ENCODE measurements at places on chromosomes 7 and 10.

DNA sequence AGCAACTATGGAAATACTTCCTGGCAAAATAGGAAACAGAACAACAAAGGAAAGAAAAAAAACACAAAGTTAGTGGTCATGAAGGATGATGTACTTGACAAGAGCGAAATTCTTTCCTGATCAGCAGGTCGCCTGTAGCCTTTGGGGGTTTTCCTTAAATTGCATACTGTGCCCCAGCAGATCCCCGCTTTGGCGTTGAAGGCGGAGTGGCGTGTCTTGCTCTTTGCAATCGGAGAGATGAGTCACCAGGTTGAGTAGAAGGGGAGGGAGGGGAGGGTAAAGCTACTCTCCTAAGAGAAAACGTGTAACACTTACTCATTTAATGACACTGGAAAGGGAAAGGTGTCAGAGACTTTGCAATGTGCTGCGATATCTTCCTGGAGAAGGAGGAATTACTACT lies 587.2 kb downstream of the SORCS1 start:
- no peak for DNase-seq

- DNase-seq: peak; percentile 45
Measured at GRCh38 chr10:44715136-44715535, 196.0 kb upstream of the TMEM72 start.

- no peak for DNase-seq
Measured at GRCh38 chr7:63067897-63068585, 930.6 kb upstream of the ZNF722 start.

- peak; percentile 10 for DNase-seq
Measured at GRCh38 chr7:86914551-86914950, 144.9 kb downstream of the ELAPOR2 start.

DNA sequence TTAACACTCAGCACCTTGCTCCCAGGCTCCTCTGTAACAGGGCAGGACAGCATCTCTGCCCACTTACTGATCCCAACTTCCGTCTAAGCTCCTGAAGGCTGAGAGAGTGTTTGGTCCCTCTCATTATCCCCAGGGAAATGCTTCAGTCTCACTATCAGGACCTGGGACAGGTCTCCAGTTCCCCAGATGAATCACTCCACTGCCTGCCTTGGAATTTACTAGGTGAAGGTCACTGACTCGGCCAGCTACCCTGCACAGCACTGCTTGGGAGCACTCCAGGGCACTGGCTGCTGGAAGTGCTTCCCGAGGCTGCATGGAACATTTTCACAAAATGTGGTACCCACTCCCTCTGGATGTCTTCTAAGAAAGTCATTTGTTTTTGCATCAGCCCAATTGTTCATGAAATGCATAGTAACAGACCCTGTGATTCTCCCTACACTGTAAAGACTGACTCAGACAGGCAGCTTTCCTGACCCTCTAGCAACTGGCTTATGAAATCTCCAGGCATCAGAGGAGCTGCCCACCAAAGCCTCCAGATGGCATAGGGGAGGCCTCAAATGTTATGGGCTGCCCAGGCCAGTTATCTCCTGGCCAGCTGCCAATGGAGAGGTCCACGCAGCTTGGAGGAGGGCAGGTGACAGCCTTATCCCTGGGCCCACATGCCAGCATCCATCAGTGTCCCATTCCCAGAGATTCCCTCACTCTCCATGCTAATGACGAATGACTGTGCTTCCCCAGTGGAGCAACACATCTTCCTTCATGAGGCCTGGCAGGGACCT lies 89.1 kb downstream of the GFRA1 start:
- peak; percentile 79 for DNase-seq

DNA sequence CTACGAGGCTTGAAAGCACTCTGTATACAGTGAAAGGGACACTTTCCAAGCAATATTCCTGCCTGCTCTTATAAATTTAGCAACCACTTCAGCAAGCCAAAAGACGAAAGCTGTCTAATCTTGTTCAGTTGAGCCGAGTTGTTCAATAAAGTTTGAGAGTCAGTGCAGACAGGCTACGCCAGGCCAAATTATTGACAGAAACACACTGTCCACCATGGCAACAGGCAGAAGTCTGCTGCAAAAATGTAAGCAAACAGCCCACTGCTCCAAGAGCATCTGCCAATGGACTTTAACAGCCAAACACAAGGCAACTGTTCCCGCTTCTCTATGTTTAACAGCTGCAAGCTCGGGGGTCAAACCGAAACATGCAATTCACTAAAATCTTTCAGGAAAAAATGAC lies 85.7 kb downstream of the GLI3 start:
- DNase-seq: no peak

GRCh38 chr10:7787857-7788638 lies at the start of the genes ATP5F1C and KIN:
Gene ATP5F1C, plus strand, starts transcription at chr10:7788177. Its CDS starts 31 bp downstream, at chr10:7788208.
Gene KIN, minus strand, starts transcription at chr10:7787993. Its CDS starts 60 bp downstream, at chr10:7787933.
- peak; percentile 97 for DNase-seq

Data from kidney tubule cell (primary cell).